ENCODE measurements at places on chromosomes 3 and 15.

DNA sequence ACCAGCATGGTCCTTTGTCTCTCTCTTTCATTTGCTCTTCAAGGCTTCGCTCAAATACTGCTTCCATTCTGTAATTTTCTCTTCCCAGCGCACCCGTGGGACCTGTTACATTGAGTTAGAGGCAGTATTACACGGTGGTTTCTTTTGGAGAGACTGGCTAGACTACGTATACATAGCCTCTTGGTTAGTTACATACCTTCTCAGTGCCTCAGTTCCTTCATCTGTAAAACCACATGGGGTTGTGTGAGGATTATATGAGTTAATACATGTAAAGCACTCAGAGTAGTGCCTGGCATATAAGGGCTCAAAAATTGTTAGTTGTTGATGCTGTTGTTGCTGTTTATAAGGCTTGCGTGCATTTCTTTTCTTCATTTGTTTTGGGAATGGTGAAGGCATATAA, 33.8 kb downstream of the UBE2E2 start:
- DNase-seq, result no peak

DNA sequence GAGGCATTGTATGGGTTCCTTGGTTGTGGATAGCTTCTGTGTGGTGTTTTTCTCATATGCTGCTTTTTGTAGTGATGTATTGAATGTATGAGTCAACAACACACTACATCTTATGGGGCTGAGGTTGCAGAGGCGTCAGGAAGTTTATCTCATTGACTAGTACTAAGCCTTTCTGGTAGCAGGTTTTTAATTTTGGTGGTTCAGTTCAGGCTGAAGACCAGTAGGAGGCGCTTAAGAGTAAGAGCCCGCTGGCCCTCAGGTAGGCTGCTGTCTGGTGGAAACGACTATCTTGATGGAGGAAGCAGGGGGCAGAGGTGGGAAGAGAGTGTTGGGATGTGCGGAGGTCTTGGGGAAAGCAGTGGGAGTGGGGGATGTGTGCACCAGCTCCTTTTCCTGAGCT, 62.4 kb downstream of the RTP4 start:
- DNase-seq, result no peak

GRCh38 chr15:47184003-47184907, 533.0 kb upstream of the SEMA6D start:
- DNase-seq, result no peak

GRCh38 chr3:69842789-69843188, 103.5 kb downstream of the MITF start:
- no peak for DNase-seq

DNA sequence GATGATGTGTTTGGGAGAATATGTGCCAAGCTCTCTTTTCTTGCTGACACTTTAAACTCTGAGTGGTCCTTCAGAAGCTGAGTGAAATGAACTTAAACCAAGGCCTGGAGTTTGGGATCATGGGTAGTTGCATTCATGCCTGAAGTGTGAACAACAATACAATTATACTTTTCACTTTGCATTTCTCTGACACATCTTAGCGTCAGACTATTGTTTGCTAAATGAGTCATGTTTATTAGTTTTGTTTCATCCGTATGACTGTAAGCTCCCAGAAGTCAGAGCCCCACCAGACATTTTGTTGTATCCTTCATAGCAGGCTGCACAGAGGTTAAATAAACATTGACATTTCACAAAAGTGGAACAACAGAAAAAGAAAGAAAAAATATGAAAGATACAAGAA, 542.6 kb downstream of the TUSC7 start:
- DNase-seq, result no peak

- no peak for DNase-seq
Measured at GRCh38 chr3:118000219-118000618, 1034.4 kb downstream of the IGSF11 start.

- DNase-seq, result no peak
Measured at GRCh38 chr15:33678602-33679001, 289.7 kb upstream of the CHRM5 start.

- DNase-seq, result no peak
Measured at GRCh38 chr15:31476866-31477265, 150.2 kb downstream of the KLF13 start.

- DNase-seq, result no peak
Measured at GRCh38 chr3:112617285-112617684, 23.7 kb downstream of the CCDC80 start.

- no peak for DNase-seq
Measured at GRCh38 chr3:17258823-17259436, 374.2 kb downstream of the PLCL2 start.

DNA sequence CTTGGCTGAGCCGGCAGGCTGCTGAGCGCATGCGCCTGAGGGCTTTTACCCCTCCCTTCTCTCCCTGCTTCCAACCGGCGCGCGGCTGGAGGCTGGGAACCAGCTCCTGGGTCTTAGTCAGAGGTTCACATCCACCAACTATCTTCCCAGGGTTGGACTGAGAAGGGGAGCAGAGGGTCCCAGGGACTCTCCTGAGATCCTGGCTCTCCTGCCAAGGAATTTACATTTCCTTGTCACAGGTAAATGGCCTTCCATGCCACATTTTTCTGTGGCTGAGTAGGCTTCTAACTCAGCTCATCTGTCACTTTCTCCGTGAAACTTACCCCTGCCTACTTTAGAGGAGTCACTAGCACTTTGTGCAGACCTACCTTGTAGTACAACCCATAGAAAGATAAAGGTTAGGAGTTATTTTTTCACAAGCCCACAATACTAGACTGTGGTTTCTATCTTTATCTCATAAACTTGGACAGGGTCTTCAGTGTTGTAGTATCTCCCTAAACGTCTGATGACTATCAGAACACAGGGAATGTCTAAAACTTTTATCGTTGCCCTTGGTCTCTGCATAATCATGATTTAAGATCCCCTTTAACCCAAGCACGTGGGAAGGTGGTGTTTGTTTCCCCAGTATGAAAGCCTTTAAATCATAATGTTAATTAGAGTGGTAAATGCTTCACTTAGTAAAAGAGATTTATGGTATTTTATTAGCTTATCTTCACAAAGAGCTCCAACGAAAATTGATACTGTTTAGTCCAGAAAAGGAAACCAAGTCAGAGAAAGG, 638 bp upstream of the TBC1D5 start:
- no peak for DNase-seq

DNA sequence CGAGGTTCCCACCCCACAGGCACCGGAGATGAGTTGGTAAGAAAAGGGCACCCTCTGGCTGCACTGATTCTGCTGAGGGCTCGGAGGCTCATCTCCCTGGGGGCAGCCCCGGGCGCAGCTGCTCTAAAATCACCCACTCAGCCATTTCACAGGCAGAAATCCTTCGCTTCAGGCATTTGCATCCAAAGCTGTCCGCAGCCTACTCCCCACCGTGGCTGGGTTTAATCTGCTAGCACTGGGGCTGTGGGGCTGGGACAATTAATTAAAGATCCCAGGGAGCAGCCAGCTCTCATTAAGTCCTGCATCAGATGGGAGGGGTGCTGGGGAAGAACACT, 104.3 kb upstream of the PRR20G start:
- no peak for DNase-seq

GRCh38 chr3:162437480-162437879, 940.9 kb downstream of the OTOL1 start:
- no peak for DNase-seq

DNA sequence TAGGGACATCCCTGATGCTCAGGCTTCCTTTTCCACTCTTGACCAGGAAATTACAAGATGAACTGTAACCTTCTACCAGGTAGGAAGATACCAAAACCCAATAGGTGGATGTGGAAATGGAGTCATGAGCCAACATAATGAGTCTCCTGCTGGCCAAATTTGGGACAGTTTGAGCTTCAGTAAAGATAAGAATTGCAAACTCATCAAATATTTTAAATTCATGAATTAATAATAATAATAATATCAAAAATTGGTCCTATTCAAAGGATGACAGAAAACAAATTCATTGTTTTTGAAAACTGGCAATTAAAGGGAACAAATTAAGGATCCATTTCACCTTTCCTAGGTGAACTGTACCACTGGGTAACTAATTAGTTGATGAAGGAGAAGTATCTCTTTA, 309.7 kb downstream of the NEK10 start:
- no peak for DNase-seq

DNA sequence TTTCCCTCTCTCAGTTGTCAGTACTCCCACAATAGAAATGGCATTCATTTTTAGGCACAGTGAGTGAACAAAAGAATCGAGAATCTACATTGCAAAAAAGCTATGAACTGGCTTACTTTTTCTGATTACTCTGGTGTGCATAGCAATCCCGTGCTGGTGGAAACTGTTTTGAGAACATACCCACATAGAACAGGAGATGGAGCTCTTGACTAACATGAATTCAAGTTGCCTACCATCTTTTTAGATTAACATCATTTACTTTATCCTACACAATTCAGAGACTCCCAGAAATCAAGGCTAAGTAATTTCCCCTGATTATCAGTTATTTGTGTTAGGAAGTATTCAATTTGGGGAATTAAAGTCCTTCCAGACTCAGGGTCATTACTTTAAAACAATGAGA, 326.6 kb downstream of the ARPP21 start:
- no peak for DNase-seq

DNA sequence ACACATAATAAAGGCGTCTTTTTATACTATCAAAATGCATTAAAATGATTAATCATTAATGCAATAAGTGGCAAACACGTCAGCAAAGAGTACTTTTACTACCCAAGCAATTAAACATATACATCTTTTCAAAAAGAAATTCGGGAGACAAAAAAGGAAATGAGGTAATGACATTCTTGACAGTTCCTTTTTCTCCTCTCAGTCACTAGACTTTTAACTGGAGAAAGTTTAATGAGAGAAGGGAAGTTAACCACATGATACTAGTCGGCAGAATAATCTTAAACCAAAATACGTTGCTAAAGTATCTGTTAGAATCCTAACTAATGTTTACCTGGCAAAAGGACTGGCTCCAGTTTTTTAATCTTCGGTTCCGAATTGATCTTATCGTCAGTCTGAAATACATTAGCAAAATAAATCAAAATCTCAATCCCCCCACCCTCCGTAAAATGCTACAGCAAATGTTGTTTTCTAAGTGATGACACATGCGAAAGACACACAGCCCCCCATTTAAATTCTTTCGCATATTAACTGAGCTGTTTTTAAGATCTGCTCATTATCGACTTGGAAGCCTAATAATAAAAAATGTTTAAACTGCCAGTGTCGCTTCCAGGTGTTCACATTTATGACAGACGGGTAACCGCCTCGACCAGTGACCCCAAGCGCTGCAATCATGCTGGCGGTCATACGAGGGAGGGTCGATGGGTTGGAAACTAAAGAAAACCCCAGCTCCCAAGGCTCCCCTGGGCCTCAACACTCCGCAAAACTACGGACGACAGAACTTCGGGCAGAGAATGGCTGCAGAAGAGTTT, 778 bp downstream of the MTMR10 start:
- peak; percentile 7 for DNase-seq

- DNase-seq, result no peak
Measured at GRCh38 chr3:195098741-195099525, 172.0 kb downstream of the XXYLT1 start.

DNA sequence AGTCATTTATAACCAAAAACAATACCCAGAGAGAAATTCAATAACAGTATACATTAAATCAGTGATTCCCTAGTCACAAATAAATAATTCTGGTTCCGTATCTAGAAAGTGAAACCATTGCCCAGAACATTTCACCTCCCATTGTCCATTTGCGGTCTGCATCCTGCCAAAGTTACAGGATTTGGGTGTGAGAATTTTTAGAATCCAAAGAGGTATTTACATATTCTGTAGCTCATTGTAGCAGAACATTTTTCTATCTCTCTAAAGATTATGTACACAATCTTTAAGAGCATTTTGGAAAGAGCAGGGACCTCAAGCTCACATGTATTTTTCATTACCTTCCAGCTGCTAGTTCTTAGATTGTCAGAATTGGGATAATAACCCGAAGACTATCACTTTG, 261.6 kb downstream of the CHL1 start:
- no peak for DNase-seq

DNA sequence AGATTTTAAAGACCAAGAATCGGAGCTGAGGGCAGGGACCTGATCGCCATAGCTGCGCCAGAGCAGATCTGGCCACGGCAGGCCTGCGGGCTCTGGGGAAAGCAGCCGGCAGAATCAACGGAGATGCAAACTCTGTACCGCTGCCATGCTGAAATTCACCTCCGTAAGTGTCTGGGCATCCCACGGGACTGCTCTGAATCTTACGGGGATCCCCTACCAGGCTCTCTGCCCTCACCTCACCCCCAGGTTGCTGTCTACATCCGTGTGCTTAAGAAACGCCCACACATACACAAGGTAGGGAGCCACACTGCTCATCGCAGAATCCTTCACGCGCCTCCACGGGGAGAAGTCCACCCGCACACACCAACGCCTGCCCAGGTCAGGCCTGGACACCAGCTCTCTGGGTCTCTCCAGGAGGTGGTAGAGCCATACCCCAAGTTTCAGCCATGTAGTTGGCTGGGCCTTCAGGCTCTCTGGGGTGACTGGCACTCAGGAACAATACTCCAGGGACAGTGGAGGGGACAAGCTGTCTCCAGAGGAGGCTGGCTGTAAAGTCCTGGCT, 33.5 kb downstream of the FAM174B start:
- no peak for DNase-seq

DNA sequence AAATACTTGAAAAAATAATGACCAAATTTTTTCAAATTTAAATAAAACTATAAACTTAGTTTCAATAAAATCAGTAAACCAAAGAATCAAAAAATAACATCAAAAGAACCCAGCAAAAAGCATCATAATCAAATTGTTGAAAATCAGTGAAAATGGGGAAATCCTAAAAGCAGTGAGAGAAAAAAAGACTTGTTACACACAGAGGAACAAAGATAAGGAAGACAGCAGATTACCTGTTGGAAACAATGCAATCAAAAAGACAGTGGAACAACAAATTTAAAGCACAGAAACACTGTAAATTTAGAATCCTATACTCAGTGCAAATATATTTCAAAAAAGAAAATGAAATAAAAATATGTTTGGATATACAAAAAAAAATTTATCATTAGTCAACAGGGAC, 156.2 kb upstream of the LMCD1 start:
- no peak for DNase-seq

DNA sequence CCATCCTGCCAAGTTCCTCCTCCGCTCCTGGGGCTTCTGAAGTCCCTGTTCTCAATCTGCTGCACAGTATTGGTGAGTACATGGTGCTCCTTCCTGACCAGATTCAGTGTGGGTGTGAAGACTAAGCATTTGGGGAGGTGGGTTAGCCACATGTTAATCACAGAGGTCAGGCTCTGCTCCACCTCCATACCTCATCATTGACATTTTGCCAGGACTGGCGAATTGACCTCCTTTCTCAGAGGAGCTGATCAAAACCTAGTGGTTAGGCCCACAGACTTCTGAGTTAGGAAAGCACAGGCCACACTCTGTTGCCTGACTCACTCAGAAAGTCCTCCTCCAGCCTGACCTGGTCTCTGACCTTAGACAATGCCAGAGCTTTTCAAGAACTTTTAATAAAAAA, 8.4 kb upstream of the RPS17 start:
- DNase-seq, result no peak

DNA sequence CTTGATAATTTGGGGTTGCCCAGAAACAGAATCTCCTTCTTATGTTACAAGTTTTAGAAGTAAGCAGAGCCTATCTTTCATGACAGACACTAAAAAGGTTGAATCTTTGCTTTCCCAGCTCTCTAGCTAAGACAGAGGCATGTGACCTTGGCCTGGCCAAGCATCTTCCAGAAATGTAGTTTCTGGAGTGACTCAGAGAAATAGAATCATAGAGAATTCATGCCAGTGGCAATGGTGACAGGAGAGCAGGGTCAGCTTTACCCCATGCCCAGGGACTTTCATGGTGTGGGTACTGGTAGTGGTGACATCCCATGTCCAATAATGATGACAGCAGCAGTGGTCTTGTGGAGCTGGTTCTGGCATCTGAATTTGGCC, 4.0 kb upstream of the PARP6 start:
- DNase-seq, result no peak
